Skin of body (tissue), 3 donors: ENCODE measurements at places on chromosomes 2 and 18. TPM values are rescaled to one million over a fixed set of nuclear protein-coding genes. Genes with fewer than 3 reads are reported as not detected.

- no peak for DNase-seq
Measured at GRCh38 chr2:157684940-157685466, 56.3 kb upstream of the ACVR1C start.

DNA sequence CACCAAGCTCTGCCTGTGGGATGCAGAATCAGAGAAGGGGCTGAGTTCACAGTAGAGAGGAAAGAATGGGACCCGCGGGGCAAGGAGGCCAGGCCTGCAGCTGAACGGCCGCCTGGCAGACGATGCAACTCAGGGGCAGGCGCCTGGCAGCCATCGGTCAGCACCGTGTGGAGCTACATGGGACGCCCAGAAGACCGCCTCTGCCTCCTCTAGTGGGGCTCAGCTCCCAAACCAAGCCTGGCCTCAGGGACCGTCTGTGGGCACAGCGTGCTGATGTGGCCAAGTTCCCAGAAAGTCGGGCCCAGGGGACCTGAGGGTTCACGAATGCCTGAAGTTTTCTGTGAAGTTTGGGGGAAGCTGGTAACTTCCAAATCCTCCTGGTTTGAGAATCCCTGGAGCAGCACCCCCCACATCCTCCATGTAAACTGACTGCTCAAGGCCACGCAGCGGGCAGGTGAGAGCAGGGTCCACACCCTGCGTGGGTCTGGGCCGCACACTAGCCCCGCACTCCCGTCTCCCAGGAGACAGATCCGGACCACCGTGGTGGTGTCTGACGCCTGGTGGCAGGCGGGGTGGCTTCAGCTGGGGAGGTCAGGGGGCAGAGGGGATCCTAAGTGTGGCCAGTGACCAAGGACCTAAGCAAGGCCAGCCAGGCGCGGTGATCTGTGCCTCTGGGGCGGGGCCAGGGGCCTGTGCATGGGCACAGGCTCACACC is 14.6 kb downstream of the SNORC start:
- no peak for DNase-seq

GRCh38 chr2:191202881-191203397 is 42.3 kb upstream of the MYO1B start:
- peak; percentile 34 for DNase-seq

DNA sequence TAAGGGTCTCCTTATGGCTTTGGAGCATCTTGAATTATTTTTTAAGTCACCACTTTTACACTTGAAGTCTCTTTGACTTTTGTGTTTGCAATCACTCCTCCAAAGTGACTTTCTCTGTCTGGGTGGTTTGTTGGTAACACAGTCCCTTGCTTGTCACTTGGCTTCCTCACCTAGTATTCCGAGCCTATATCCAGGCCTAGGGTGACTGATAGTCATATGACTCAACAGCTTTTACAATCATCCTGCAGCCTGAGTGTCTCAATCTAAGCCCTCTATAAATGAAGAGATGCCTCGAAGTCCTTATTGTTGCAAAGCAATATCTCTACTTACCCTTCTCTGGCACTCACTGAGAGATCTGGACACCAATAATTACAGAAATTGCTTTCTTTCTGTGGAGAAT is 53.9 kb upstream of the SETBP1 start:
- DNase-seq, result no peak

DNA sequence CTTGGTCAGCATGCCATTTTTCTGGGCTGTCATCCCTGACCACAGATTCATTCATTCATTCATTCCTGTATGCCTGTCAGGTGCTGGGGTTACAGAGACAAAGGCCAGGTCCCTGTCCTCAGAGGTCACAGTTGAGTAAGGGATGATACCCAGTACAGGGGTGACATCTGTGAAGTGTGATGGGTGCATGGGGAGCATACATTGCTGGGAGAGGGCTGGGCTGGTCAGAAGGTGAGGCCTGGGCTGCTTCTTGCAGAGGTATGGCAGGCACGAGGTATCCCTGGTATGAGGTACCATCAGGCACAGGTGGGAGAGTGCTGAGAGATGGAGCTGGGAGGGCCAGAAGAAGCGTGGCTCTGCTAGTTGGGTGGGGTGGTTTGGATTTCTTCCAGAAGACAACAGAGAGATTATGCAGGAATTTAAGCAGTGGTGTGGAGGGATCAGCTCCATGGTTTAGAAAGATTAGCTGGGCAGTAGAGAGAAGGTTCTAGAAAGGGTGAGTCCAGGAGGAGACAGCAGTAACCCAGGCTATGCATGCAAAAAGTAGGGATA is 181.9 kb upstream of the HAAO start:
- DNase-seq, result no peak

DNA sequence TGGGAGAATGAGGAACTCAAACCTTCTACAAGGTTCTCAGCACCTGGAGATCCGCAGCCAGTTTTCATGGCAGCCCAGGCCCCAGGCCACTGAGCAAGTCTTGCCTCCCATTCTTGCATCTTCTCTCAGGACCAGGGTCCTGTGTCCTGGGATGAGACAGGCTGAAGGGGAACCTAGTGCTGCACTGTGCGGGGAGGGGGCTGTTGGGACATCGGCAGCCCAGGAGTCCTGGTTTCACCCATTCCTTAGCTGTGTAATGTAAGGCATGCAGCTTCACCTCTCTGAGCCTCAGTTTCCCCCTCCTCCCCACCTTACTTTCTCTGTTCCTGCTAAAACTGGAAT is 43.9 kb downstream of the TNS1 start:
- no peak for DNase-seq

Gene MBP
- 25.1 TPM for total RNA-seq

Gene UPP2
- not detected for total RNA-seq

Gene DYNAP
- 0.10 TPM for total RNA-seq
